Body of pancreas (tissue), 4 donors: ENCODE measurements at places on chromosomes 2 and 18.
A peak's percentile ranks its signal among the peaks of the same experiment; 100 is the strongest.

- no peak for DNase-seq
Observed at GRCh38 chr2:145460112-145460511, 940.2 kb upstream of the ZEB2 start.

- DNase-seq: peak; percentile 61
Observed at GRCh38 chr2:162153608-162154224, 1.7 kb upstream of the GCG start.

- no peak for DNase-seq
Observed at GRCh38 chr2:64637931-64638330, 15.8 kb downstream of the SERTAD2 start.

GRCh38 chr2:152694161-152694661 lies 23.1 kb downstream of the PRPF40A start:
- no peak for DNase-seq
